PC-3 (cell line): ENCODE measurements at places on chromosomes 3 and 15.

DNA sequence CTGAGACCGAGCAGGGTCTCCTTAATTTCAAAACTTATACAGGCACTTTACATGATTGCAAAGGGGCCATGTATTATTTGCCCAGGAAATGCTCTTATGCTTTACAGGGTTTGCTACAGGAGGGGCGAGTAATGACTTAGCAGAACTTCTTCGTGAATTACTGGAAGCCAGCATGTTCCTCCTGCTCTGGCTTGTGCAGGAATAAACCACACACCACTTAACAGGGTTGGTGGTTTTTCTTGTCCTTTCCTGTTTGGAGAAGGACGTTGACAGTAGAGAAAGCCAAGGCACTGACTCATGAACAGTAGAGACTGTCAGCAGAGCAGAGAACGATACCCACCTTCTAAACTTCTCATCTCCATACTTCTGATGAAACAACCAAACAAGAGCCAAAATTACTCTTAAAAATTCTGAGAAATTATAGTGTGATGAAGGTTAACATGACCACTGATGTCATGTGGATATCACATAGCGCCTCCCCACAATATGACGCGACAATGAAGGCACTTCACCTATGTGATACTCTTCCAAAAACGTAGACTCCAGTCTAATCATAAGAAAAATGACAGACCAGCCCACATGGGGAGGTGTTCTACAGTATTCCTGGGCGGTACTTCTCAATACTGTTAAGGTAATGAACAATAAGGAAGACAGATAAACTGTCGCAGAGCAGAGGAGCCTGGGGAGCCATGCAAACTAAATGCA is 24.7 kb upstream of the MCTP2 start:
- DNase-seq, result peak; percentile 30

DNA sequence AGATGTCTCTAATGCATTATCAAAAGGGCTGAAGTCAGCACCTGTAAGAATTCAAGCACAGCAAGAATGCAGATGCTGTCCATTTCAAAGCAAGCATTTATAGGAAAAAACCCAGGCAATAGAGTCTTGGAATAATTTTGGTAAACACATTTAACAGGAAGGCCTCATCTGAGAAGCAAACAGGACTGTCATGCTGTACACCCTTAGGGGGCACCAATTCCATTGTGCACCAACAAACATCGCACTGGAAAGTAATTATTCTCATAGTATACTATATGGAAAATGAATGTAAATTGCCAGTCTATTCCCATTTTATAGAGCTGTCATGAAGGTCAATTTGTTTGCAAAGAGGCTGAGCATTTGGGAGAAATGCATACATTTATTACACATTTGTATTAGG is 247.3 kb upstream of the SUCLG2 start:
- peak; percentile 13 for DNase-seq

DNA sequence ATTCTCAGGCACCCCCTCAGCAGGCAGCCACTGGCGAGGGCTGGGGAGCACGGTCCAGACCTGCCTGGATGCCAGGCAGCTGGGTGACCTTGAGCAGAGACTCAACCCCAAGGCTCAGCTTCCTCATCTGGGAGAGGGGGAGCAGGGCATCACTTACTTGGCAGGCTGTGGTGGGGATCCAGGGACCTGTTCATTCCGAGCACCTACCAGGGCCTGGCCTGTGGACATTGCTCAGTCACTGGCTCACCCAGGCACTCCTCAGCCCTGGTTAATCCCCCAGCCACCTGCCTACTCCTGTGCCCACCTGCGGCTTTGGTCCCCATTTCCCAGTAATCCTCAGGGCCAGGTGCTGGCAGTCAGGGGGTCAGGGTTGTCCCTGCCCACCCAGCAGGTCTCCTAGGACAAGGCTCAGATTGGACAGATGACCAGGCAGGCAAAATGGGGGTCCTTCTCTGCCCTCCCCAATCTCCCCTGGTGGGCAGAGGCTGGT is 9.3 kb upstream of the RPL29 start:
- DNase-seq, result no peak

GRCh38 chr3:5442106-5442785 is 254.7 kb downstream of the EDEM1 start:
- peak; percentile 63 for DNase-seq

DNA sequence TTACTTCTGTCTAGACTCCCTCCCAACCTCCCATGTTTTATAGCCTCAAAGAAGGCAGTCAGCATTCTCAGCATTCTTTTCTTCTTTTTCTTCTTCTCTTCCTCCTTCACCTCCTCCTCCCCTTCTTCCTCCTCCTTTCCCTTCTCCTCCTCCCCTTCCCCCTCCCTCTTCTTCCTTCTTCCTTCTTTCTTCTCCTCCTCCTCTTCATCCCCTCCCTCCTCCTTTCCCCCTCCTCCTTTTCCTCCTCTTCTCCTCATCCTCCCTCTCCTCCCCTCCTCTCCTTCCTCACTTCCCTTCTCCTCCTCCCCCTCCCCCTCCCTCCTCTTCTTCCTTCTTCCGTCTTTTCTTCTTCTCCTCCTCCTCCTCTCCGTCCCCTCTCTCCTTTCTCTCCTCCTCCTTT is 3.6 kb upstream of the LPCAT4 start:
- no peak for DNase-seq

- no peak for DNase-seq
These were observed 82.1 kb downstream of the EEFSEC start for GRCh38 chr3:128235207-128235926.

DNA sequence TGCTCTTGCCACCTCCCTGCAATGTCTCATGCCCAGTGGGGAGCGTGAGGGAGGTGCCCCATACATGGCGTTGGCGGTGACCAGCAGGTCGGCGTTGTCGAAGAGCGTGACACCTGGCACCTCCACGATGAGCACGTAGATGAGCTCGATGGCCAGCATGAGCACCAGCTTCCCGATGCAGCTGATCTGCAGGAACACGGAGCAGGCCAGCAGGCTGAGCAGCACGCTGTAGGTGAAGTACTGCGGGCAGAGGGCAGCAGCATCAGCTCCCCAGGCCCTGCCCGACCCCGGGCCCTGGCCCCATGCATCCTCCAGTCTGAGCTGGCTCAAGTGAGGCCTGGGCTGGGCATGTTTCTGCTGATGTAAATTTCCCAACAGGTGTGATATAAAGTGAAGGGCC is 98.3 kb downstream of the SEC22A start:
- no peak for DNase-seq

GRCh38 chr15:47194718-47195117 is 522.6 kb upstream of the SEMA6D start:
- peak; percentile 47 for DNase-seq

DNA sequence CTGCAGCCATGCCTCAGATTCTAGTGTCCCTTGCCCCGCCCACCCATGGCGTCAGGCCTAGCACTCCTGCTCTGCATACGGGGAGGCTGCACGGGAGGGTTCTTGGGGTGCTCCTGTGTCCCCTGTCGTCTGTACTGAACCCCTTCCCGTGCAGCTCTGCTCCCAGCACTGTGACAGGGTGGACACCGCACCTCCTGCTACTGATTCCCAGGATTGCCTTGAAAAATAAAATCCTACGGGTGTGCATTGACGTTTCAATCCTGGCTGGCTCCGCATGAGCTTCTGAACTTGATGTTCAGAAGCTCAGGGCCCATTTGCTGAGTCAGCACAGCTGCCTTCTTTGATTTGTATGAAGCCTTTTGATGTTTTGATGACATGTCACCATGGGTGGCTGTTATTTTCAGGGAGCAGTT is 176.4 kb downstream of the APBA2 start:
- DNase-seq, result no peak

GRCh38 chr3:557972-558371 is 361.4 kb downstream of the CHL1 start:
- no peak for DNase-seq
